CD4-positive, alpha-beta T cell treated with Interleukin-17A for 4 hours (primary cell): ENCODE measurements at places on chromosomes 3 and 15.

DNA sequence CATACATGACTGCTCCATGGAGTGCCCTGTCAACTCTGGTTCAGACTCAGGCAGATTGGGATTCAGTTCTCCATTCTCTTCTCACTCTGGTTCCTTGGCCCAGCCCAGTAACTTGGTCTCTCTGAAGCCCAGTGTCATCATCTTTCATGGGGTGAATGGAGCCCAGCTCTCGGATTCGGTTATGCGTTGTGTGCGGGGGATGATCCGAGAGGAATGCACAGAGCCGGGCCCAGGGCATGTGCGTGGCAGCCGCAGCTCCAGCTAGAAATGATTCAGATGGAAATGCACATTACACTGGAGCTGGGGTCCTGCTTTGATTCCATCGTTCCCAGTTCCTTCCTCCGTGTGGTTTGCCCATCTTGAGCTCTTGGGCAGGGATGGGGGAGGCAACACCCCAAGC lies 189.4 kb downstream of the FEZF2 start:
- no peak for DNase-seq

GRCh38 chr3:192991356-192991755 lies 73.7 kb upstream of the MB21D2 start:
- no peak for DNase-seq

DNA sequence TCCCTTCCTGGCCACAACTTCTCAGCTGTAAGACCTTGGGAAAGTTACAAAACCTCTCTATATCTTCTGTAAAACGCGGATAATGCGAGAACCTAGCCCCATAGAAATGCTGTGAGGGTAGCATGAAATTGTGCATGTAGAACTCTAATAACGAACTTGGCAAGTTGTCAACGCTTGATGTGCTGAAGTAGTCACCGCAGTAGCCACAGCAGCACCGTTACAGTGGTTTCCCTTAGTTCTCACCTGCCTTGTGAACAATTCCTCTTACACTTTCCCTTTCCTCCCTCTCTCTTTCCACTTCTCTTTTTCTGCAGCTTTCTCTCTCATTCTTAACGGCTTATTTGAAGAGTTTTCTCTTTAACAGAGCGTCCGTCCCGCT lies 447 bp upstream of the SHQ1 start:
- peak; percentile 48 for DNase-seq

- DNase-seq: no peak
These were observed 82.3 kb downstream of the IQSEC1 start for GRCh38 chr3:12990781-12991480.

- no peak for DNase-seq
These were observed 28.9 kb downstream of the ZXDC start for GRCh38 chr3:126446791-126447190.

- no peak for DNase-seq
These were observed 23.8 kb upstream of the TRAK1 start for GRCh38 chr3:42067326-42067725.

DNA sequence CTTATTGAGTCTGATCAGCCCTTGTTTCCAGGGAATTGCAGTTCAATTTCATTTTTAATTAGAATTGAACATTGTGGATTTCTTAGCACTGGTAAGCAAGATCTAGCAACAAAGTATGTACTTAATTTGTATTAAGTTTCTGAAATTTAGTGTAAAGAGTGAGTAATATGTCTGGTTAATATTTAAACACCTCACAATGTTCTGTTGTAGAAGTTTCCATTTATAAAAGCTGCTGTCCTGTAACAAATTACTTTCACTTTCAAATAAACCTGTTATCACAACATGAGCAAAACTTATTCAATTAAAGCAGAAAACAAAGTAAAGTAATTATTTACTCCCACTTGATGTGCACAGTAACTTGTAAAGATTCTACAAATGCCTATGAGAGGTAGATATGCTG lies 448.5 kb downstream of the NAALADL2 start:
- no peak for DNase-seq

- DNase-seq: no peak
These were observed 6.6 kb downstream of the DTWD1 start for GRCh38 chr15:49627407-49627877.

DNA sequence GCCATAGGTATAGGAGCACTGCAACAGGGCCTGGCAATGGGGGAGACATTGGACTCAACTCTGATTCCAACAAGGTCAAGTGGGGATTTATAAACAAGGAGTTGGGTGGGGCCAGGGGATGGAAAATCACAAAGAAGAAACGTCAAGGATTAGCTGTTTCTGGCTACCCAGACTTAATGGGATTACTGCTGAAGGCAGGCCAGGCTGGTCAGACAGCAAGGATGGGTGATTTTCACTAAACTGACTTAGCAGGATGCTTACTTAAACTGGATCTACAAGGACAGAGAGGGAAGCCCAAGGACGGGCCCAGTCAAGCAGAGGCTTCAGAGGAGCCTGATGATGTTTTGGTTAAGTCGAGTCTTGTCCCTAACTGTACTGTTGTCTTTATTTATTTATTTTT lies 76.2 kb downstream of the USP13 start:
- no peak for DNase-seq

GRCh38 chr15:29115093-29115991 lies 154.3 kb downstream of the NSMCE3 start:
- DNase-seq: peak; percentile 35

DNA sequence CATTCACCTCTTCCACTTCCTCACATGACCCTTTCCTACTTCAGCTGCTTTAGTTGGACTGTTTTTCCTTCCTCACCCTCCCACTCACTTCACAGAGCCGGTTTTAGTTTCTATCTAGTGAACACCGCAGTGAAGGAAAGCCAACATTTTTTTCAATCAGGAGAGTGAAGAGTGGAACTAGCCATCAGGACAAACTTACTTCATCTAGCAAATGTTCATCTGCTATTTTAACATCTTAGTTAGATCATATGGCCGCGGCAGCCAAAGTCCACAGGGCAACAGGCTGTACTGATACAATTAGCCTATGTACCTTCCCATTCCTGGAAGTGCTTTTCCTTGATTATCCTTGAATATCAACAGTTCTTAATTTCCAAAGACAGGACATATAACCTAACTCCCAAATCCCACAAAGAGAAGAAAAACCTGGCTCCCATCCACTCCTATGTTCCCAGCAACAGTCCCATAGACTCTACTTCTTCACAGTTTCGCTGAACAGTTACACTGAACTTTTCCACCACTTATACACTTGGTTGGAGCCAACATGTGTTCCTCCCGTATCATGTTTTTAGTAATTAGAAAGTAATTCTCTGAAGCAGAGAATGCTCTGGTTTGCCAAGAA lies 456.2 kb upstream of the THBS1 start:
- no peak for DNase-seq

GRCh38 chr3:151777880-151778279 lies 36.0 kb upstream of the AADAC start:
- DNase-seq: no peak

GRCh38 chr3:52117537-52117936 lies 36.7 kb downstream of the POC1A start:
- DNase-seq: no peak

DNA sequence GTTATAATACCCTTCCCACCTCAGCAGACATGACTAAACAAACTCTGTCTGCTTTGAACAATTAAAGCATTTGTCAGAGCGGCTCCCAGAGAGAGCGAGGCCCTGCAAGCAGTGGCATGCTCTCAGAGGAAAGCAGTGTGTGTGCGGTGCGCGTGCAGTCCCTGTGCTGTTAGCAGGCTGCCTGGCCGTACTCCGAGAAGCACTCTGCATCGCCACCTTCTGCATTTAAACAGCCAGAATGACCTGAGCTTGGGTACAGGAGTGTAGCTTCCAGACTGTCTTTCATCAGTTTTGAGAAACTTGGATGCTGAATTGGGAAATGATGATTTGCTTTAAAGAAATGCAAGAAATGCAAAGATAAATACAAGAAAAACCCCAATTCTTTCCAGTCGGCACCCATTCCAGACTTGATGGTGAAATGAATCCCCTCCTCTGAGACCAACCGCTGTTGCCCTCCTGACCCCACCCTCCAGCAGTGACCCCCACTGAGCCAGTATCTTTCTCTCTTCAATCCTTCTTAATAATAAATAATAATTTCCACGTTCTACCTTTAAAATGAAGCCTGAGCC lies 113.5 kb downstream of the VGLL4 start:
- no peak for DNase-seq

- no peak for DNase-seq
These were observed 106.4 kb downstream of the TUSC7 start for GRCh38 chr3:116815831-116816588.

DNA sequence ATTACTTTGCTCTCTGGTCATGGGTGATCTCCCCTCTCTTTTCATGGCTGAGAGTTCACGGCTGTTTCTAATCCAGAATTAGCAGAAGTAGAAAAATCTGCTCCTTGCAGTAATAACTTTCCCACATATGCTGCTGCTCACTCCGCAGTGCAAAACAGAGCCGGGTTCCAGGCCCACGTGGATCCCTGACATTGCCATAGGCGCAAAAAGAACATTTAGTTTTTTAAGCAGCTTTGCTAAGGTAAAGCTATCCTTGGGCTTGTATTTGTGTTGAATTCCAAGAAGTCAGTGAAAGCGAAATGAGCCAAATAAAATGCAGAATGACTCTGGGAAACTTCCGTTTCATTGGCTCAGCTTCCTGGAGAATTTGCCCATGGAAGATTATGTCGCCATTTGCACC lies 633.7 kb upstream of the SUCLG2 start:
- no peak for DNase-seq
